GM12892 (cell line): ENCODE measurements at places on chromosomes 3 and 15.

GRCh38 chr15:63255489-63255990 is 21.9 kb upstream of the APH1B start:
- no peak for DNase-seq

DNA sequence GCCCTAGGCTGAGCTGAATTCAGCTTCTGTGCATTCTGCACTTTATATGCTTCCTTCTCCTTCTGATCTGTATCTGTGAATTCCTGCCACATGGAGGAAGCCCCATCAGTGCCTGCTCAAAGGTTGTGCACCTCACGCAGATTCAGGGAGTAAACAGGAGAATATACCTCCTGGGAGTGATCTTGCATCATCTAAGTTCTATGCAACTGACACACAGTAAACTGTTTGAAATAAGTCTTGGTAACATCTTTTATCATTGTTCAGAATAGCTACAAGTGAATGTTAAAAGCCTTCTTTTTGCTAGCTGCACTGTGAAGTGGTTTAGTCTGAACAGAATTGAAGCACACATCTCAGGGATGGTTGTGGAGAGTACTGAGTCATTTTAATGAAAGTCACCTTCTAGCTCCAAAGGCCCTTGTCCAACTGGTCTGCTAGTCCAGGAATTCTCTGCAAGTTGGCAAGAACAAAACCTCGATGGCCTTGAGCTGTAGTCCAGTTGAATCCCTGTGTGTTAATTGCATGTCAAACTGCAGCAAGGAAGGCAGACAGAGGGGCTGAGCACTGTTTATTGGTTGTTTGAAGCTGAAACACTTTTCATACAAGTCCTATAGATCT is 215.0 kb downstream of the WNT5A start:
- no peak for DNase-seq

DNA sequence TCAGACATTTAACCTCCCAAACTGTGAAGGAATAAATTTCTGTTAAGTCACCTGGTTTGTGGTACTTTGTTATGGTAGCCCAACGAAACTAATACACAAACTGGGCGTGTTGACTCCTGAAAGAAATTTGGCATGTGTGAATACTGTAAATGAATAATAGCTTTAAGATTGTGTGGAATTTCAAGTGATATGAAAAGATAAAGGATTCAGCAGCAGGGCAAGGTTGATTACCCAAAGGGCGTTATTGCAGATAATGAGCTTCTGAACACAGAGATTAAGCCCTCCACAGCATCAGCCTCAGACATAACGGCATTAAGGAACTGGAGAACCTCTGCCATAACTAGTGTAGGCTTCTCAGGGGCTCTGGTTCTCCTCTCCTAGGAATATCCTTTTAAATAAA is 451.5 kb upstream of the NECTIN3 start:
- no peak for DNase-seq

GRCh38 chr3:152706991-152707713 is 127.8 kb upstream of the P2RY1 start:
- DNase-seq = no peak

GRCh38 chr3:63951492-63952247 is 39.5 kb upstream of the SCAANT1 start:
- no peak for DNase-seq

GRCh38 chr15:76328106-76328696 is 8.4 kb upstream of the ISL2 start:
- DNase-seq = no peak

DNA sequence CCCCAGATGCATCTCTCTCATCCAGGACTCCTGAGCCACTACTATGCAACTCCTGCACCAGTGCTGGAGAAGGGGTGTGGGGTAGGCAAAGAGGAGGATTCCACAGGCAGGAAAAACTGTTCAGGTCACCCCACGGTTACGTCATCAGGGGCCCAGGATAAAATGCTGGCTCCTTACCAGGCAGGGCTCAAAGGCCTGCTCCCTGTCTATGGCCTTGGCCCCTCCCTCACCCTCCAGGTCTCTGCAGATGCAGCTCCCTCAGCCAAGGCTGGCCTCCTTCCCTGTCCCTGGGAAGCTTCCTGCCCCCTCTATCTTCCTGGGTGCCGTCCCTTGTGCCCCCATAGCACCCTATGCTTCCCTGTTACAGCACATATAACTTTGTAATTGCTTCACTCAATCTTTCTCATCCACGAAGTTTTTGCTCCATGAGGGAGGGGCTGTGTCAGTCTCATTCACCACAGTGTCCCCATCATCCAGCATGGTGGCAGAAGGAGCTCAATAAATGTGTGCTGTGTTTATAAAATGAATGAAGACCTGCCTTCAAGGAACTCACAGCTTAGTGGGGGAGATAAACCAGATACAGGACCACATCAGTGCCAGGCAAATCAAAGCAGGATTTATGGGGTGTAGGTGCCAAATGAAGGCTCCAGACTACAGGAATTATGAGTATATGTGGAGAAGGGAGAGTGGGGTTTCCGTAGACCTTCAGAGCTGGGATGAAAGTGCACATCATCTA is 18.6 kb downstream of the KBTBD13 start:
- DNase-seq = no peak

GRCh38 chr3:32733631-32734229 is 48.7 kb downstream of the CNOT10 start:
- DNase-seq = no peak

DNA sequence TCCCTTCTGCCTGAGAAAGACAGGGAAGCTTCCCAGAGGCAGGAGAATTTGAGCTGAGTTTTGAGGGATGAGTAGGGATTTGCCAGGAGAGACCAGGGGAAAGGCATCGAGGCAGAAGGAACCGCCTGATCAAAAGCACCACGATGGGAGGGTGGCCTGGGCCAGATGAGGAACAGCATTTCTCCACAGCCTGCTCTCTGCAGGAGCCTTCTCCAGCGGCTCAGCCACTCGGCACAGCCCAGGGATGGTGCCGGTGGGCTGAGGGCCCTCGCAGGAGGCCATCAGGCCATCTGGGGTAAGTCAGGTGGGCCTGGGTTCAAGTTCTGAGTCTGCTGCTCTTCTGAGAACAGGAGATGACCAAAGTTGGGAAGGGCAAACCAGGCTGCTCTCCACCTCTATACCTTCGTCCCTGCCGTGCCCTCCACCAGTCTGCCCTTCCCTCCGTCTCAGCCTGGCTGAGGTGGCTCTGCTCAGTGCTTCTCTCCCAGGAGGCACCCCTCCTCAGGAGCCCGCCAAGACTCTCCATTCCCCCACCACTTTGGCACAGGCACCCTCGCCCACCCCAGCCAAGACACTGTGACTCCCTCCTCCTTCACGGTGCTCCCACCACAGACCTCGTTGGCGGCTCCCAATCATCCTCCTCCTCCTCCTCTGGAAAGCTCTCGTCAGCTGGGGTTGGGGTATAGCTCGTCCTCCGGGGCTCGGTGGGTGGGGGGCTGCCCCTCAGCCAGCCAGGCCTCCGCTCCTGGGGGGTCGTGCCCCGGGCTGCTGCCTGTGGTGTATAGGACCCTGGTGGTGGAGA is 34.9 kb downstream of the GRIP2 start:
- no peak for DNase-seq

- no peak for DNase-seq
Observed at GRCh38 chr3:190338717-190339116, 16.5 kb upstream of the CLDN1 start.
